ENCODE measurements at places on chromosomes 6 and 20.

DNA sequence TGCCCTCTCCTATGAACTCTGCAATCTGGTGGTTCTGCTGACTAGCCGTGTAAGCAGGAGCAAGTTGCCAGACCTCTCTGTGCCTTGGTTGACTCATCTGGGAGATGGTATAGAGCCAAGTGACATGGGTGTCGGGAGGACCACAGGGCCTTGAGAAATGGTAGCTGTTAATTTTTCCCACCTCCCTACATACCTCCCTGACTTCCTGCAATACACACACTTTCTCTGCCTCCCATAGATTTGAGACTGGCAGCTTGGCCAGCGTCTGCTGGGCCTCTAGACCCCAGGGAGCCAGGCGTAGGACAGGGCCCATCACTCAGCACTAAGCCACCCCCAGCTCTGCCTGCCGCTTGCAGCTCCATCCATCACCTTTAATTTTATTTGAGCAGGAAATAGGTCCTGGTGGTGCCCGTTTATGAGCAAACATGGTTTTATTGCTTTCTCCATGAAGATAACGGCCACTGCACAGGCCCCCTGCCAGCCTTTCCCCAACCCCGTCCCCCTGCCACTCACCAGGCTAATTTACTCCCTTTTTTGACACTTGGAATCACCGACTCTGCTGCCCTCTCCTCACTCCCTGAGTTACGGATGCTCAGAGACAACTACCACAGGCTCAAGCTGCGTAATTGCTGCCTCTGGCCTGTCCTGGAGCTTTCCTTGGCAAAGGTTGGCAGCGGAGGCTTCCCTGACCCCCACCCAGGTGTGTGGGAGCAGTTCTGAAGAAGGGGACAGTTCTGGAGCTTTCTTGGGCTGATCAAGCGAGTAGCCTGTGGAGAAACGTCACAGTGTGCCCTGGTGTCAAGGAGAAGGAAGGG lies 11.1 kb downstream of the GLP1R start:
- no peak for DNase-seq

DNA sequence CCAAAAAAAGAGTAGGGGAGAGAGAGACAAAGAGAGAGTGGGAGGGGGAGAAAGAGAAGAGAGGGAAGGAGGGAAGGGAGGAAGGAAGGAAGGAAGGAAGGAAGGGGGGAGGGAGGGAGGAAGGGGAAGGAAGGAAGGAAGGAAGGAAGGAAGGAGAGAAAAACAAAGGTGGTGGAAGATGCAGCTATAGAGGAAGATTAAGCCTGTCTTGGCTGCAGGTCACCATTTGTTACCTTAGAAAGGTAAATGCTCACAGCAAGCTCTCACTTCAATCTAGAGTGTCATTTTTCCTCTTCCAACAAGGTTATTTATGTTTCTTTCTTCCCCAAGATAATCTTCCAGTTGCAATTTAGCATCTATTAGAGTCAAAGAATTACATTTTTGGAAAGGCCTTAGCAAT lies 284.0 kb downstream of the PHACTR1 start:
- DNase-seq = no peak

DNA sequence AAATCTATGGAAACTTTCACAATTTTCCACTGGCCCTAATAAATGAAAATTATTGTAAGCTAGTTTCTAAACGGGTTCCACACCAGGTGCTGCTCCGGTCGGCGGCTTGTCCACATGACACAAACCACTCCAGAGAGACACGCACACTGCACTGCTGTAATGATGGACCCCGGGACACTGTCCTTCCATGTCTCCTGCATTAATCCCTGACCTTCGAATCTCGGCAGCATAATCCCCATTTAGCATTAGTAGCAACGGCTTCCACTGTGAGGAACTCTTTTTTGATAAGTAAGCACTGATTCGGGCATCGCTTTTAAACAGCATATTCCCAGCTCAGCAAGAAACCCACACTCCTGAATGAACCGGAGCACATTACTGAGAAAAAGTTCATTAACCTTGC lies 43.5 kb downstream of the INSM1 start:
- no peak for DNase-seq

GRCh38 chr6:111646942-111647341 lies 41.3 kb upstream of the TRAF3IP2 start:
- DNase-seq = no peak

DNA sequence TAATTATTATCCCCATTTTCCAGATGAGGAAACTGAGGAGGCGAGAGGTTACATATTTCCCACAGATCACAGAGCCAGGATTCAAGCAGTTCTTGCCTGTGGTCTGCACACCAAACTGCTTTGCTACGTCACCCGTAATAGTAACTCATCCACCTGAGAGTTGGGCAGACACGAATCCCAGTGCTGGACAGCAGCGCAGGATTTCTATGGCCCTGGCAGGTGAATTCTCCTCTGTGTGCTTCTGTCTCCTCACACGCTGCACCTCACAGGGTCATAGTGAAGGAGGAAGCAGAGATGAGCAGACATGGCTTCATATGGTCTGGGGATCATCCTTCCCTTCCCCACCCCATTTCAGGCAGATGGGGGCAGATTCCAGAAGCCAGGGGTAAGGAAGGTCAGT lies 127.0 kb upstream of the LRFN2 start:
- DNase-seq = no peak

GRCh38 chr6:33947916-33948594 lies 144.3 kb upstream of the MLN start:
- DNase-seq = no peak

DNA sequence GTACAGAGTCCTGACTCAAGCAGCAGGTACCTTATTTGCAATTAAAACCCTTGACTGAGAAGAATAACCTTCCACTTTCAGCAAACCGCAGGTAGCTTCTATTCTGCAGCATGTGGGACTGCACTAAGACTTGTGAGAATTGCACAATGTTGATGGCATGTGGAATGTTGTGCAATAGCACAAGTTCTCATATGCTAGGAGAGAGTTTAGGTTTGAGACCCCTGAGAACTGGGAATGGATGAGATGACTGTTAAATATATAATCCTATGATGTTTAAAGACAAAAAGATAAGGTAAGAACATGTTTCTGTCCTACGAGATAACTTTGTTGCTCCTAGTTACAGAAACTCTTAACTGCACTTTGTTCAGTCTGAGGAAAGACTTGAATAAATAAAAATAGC lies 194.6 kb downstream of the OTOR start:
- no peak for DNase-seq

DNA sequence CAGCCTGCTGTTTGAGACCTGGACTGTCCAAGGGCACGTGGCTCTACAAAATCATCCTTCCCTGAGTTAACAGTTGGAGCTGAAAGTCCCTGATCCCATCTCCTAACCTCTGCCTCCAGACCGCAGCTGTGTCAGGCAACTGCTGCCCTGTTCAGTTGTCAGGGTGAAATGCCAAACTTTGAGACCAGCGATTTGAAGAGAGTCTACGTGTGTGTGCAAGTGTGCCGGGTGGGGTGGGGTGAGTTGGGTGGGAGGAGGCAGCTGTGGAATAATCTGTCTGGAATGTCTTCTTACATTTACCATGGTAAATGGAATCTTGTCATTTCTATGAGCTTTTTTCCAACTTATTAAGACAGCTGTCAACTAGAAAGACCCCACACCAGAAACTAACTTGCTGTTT lies 81.0 kb upstream of the FAM8A1 start:
- no peak for DNase-seq

GRCh38 chr6:53041356-53041755 lies 23.8 kb upstream of the FBXO9 start:
- no peak for DNase-seq

GRCh38 chr6:33719326-33719987 lies 8.0 kb upstream of the UQCC2 start:
- no peak for DNase-seq

DNA sequence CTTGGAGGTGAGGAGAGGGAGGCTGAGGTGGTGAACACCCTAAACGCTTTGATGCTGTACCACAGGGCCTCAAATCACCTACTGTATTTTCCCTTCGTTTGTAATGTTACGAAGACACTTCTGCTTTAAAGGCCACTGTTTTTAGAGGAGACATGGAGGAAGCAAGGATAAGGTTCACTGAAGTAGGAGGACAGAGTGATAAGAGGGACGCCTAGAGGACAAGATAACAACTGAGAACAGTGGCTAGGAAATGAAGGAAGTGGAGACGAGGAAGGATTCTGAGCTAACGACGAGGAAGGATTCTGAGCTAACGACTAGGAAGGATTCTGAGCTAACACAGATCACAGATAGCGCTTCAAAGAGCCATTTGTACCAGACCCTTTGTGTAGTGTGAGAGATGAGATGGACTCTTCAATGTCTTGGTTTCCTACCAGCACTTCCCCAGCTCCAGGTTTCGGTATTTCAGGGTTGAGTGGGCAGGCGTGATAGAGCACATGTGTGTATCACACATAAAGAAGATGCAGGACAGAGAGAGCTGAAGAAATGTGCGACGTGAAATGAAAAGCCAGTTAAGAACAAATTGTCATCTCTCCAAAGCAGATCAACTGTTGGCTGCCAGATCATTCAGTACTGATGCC lies 7.5 kb downstream of the SF3B5 start:
- DNase-seq = no peak

- no peak for DNase-seq
These were observed 72.5 kb downstream of the FLRT3 start for GRCh38 chr20:14264869-14265268.

GRCh38 chr20:1964659-1965405 lies 29.0 kb downstream of the PDYN start:
- DNase-seq = no peak

DNA sequence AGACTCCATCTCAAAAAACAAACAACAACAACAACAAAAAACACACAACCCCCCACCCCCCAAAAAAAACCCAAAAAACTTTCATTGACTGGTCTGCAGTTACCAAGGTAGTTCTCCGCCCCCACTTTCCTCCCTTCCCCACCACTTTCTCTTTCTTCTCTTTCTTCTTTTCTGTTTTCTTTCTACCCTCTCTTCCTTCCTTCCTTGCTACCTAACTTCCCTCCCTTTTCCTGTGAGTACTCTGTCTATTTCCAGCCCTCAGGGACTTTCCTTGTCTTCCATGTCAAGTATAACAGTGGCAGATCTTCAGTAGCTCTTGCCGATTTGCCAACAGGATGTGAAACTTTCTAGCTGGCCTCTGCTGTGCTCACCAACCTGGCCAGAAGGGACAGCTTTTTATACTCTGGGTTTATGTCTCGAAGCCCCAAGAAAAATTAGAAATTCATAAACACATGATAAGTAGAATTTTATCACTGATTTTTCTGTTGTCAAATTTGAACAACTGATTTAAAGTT lies 399.5 kb downstream of the QKI start:
- no peak for DNase-seq

- no peak for DNase-seq
These were observed 16.8 kb downstream of the SLC17A2 start for GRCh38 chr6:25913741-25914140.

DNA sequence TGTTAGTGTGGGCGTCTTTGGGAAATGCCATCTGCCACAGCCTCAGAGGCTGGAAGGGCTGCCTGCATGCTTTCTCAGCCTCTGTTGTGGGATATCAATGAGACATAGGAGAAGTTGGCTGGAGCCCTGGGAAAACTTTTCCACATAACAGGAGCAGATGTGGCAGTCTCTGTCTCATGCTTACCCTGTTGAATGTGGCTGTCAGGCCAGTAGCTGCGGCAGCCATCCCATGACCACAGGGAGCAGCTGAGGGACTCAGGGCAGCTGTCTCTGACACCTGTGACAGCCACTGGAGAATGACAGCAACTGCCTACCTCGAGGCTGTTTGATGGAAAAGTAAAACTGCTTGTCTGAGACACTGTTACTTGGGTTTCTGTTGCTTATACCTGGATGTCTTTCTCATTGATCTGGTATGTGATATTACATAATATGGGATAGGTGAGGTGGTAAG lies 64.4 kb downstream of the TULP4 start:
- DNase-seq = no peak

GRCh38 chr20:57008217-57008616 lies 258.2 kb downstream of the BMP7 start:
- DNase-seq = no peak

GRCh38 chr6:142353690-142354089 lies 51.9 kb downstream of the ADGRG6 start:
- no peak for DNase-seq

All from naive thymus-derived CD8-positive, alpha-beta T cell (primary cell).